ENCODE measurements at places on chromosomes 4 and X. TPM values are rescaled to one million over a fixed set of nuclear protein-coding genes. Genes with fewer than 3 reads are reported as not detected.
A peak's percentile ranks its signal among the peaks of the same experiment; 100 is the strongest.

Gene CFP
- polyA plus RNA-seq = 0.54 TPM

Gene HEPH
- polyA plus RNA-seq = 0.08 TPM

Gene CACNA1F
- not detected for polyA plus RNA-seq

- peak; percentile 40 for DNase-seq
Measured at GRCh38 chr4:185128272-185129119, 14.6 kb upstream of the SLC25A4 start.

DNA sequence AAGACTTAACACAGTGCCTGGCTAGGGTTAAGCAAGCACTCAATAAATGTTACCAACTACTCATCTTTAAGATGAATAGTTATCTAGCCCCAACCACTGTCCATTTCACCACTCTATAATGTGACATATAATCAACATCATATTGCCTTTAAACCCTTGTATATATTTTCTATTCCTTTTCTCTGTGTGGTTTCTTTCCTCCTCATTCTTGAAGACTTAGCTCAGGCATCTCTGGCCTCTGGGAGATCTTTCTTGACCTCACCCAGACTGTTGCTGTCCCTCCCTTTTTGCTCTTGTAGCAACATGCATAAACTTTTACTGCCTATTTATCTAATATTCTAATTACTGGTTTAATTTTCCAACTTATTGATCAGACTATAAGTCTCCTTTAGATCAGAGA is 249.9 kb upstream of the MAB21L2 start:
- DNase-seq = no peak

GRCh38 chr4:83917572-83917971 is 381.7 kb downstream of the GPAT3 start:
- peak; percentile 46 for DNase-seq

GRCh38 chrX:72392816-72393800 is 87.4 kb upstream of the CITED1 start:
- no peak for DNase-seq

DNA sequence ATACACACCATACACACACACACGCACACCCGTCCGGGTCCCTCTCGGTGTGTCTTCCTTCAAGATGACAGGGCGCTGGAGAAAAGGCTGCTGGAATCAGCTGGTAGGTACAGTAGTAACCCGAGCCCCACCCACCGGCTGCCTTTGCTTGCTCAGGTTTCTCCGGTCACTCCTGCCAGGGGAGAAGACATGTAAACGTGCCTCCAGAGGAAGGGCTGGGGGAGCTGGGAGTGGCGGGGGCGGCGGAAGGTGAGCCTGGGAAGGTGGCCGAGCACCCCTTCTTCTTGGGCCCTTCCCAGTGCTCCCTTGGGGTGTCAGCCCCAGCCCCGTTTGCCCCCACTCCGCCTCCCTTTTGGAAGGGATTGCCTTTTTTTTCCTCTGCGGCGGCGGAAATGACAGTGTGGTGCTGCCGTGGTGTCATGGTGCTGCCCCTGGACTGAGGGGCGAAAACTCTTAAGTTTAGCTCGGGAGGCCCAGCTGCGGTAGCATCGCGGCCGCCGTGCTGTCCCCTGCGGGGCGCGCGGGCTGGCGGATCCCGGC is at the start of gene MID2:
MID2 (plus strand) TSS at position 169 of the 540 bp plus-strand sequence. CDS start 561 bp downstream, outside the sequence.
- DNase-seq = peak; percentile 66

- DNase-seq = no peak
Measured at GRCh38 chr4:152100379-152101201, 339.8 kb upstream of the GATB start.

GRCh38 chr4:106264331-106264728 is 51.7 kb downstream of the TBCK start:
- no peak for DNase-seq

DNA sequence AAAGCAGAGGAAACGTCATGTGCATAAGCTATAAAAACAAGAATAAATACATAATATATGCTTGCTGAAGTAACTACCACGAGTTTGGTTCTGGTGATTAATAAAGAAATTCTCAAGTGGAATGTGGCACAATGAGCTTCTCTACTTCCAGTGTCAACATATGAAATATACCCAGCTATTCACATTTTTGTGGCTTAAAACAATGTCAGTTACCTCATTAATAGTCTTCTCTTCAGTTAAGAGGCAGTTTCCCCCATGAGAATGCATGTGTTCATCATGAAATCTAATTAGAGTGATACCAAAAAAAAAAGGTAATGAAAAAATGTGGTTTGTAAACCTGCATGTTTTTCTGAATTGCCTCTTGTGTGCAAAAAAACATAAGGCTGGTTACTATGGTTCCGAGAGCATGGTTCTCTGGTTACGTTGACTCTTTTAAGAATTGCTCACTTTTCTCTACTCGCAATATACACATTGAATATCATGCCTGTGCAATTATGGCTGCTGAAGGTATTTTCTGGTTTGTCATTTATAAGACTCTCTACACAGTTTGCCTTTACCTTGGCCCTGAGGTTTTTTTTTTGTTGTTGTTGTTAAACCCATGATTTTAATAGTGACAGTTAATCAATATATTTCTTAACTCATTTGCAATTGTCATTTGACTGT is 108.2 kb downstream of the PCDH7 start:
- DNase-seq = no peak

DNA sequence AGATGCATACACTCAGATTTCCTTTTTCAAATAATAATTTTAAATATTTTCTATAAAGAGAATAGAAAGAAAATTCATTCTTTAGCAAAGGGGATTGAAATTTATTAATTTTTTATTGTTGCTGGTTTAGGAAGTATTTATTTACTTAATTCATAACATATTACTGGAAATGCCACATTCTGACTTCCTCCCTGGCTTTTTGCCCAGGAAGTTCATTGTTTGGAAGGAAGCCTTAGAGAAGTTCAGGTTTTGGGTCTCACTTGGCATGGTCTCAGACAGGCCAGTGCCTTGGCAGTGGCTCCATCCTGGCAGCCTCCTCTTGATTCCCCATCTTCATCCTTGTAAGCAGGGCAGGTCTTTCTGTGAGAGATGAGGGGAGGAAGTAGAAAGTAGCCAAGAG is 50.5 kb downstream of the IL15 start:
- peak; percentile 68 for DNase-seq

GRCh38 chr4:39452153-39452859 is 6.4 kb downstream of the RPL9 start:
- DNase-seq = no peak

All from A549 (cell line).